ENCODE measurements at places on chromosomes 3 and 15.

- DNase-seq = no peak
Observed at GRCh38 chr3:64225695-64226499, 631 bp upstream of the PRICKLE2 start.

GRCh38 chr3:106326941-106327695, 458.3 kb upstream of the CBLB start:
- no peak for DNase-seq

DNA sequence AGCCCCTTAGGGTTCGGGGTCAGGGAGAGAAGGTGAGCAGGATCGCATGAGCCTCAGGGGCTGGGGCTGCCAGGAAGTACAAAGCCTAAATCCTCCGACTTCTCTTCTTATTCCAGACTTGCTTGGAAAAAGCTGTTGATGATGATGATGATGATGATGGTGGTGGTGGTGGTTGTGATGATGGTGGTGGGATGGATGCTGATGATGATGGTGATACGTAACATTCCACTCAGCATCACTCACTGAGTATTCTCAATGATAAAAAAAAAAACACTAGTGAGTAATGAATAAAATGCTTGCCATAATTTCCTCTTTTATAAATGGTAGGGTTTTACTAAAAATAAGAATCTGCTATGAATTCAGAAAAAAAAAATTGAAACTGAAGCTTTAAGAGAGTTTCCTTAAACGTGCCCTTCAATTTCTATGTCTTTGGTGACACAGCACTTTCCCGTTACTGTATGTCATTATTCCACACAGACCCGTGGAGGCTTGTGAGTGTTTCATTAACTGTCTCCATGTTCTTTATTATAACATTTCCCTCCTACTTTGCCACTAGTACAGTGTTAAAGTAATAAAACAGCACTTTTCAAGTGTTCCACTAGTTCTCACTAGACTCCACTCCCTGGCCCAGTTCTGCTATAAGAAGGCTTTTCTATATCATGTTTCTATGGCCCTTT, 5.4 kb upstream of the ACAN start:
- no peak for DNase-seq

GRCh38 chr3:62183969-62184368, 189.4 kb downstream of the FEZF2 start:
- DNase-seq = no peak

- no peak for DNase-seq
Observed at GRCh38 chr15:68979816-68980215, 34.7 kb upstream of the NOX5 start.

- DNase-seq = no peak
Observed at GRCh38 chr15:78509726-78510312, 2.4 kb downstream of the HYKK start.

DNA sequence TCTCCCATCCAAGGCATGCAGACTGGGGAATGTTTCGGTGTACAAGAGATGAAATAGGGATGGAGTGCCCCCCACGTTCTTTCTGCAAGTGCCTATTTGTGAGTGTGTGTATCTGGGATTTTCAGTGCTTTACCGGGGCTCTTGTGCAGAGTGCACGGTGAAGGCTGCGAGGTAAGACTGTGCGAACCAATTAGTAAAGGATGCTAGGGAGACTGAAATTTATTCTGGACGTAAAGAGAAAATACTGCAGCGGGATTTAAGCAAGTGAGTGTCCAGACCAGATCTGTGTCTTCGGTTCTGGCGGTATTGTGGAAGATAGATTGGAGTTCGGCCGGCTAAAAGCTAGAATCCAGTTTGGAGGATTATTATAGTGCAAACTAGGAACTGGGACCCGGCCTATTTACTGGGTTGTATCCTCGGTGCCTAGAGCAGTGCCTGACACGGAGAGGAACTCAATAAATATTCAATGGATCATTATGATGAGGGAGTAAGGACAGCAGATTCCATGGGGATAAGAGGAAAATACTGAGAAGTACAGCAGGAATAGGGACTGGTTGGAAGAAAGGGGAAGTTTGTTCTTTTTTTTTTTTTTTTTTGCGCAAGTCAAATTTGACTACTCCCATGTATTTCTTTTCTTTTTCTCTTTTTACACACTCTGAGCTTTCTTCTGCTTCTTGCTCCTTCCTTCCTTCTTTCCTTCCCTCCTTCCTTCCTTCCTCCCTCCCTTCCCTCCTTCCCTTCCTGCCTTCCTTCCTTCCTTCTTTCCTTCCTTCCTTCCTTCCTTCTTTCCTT, 580 bp upstream of the MAGEF1 start:
- no peak for DNase-seq

- DNase-seq = no peak
Observed at GRCh38 chr3:122890077-122890719, 95.3 kb downstream of the SLC49A4 start.

DNA sequence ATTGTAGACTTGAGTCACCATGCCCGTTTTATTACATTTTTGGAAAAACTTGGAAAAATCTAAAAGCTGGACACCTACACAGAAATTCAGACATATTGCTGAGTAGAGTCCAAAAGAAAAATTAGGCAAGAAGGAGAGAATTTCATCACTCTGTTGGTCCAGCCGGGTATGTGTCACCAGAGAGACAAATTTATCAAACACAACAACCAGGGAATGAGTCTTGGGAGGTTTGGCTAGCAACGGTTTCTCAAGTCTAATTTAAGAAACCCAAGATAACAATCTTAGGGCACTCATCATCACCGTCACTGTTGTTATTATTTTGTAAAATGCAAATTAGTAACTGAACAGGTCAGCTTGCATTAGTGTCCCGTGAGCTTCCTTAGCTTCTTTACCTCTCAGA, 197.5 kb upstream of the C2CD4B start:
- DNase-seq = no peak

DNA sequence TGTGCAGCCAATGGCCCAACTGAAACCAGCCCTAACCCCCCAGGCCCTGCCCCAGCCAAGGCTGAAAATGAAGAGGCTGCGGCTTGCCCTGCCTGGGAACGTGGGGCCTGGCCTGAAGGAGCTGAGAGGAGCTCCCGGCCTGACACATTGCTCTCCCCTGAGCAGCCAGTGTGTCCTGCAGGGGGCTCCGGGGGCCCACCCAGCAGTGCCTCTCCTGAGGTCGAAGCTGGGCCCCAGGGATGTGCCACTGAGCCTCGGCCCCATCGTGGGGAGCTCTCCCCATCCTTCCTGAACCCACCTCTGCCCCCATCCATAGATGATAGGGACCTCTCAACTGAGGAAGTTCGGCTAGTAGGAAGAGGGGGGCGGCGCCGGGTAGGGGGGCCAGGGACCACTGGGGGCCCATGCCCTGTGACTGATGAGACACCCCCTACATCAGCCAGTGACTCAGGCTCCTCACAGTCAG, 11.2 kb downstream of the MAP1A start:
- no peak for DNase-seq
